Effector CD4-positive, alpha-beta T cell (primary cell): ENCODE measurements at places on chromosomes 11 and 22.

- DNase-seq = no peak
Observed at GRCh38 chr11:75432911-75433321, at the start of gene KLHL35. TSS of gene KLHL35 (minus strand) at chr11:75433203. CDS start at chr11:75430629, 2,574 bp downstream.

DNA sequence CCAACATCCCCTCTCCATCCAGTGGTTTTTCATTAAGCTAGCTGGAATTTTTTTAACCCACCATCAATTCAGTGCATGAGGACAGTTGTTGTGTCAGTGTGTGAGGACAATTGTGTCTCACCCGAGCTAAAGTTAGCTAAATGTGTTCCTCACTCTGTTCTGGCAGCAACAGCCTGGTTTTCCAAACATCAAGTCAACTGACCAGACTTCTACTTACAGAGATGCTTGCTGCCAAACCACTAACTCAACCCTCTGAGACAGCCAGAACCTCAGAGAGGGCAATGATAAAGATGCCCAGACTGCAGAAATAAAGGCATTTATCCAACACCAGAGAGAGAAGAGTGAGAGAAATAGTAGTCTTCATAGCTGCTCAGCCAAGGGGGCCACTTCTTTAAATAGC lies 6.7 kb downstream of the PAMR1 start:
- DNase-seq = no peak

- DNase-seq = no peak
Observed at GRCh38 chr22:46294784-46295183, 1.9 kb upstream of the GTSE1 start.

DNA sequence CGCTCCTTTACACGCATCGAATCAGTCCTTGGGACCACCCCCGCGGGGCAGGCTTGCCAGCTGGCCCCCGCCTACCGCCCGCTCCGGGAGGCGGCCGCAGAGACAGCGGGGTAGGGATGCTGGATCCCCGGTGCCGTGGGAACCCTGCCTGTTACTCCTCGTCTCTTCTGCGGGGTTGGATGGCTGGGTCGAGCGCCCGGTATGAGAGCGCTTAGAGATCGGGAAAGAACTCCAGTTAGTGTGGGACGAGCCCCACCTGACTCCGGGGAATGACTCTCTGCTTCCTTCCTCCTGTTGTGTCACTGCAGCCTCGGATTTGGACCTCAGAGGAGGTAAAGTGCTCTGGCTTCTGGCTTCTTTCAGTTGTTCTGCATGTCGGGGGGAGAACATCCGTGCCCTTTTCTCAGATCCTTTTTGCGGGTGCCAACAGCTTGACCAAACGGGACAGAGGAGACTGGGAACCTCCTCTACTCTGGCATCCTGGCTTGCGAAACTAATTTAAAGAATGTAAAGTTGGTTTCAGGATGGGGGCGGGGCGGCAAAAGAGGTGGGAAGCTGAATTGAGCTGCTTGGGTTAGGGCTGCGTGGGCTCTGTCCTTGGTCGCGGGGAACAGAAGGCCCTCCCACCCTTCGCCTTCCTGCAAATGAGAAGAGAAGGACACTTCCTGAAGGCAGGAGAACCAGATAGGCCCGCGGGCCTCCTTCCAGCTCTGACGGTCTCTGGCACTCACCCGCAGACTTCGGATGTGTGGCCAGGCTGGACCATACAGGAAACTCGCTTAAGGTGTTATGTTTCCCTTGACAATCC lies 938 bp downstream of the LAYN start:
- DNase-seq = no peak

- no peak for DNase-seq
Observed at GRCh38 chr11:117690484-117691217, 106.4 kb downstream of the DSCAML1 start.
